NCI-H1092 (cell line): ENCODE measurements at places on chromosomes 3 and 15.

- DNase-seq, result no peak
These were observed 430.7 kb upstream of the RBMS3 start for GRCh38 chr3:28850186-28850585.

GRCh38 chr3:192366916-192367315 is 360.4 kb downstream of the FGF12 start:
- no peak for DNase-seq

- no peak for DNase-seq
These were observed 318.2 kb upstream of the TMCO5A start for GRCh38 chr15:37616215-37616614.

DNA sequence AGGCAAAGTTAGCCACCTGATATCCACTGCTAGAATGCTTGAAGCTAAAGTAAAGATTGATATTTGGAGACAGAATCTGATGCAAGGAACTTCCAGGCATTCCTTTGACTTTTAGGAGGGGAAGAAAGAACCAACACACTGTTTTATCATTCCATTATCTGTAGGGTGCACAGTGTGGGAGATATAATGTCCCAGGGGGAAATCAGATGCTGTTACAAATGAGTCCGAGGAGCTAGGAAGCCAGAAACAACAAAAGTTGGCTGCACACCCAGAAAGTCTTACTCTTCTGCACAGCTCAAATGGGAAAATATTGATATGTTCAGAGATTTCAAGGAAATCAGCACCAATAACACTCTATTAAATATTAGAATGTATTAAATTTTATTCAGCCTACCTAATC is 113.6 kb upstream of the ROBO1 start:
- DNase-seq, result no peak

DNA sequence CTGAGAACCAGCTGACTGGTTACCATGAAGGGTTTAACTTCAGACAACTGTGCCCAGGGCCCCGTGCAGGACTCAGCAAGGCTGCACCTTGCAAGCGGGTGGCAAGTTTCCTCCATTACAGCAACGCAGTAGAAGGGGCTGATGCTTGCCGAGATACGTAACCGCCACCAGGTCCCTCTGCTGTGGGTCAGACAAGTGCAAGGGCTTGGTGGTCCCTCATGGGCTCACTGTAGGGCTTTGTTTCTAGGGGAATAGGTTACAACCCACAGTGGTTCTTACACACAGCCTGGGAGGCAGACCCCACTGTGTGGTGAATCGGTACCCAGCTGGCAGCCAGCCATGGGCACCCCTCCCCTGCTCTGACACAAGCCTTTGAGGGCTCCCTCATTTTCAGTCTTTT is 15.5 kb upstream of the SNRPA1 start:
- DNase-seq, result no peak

DNA sequence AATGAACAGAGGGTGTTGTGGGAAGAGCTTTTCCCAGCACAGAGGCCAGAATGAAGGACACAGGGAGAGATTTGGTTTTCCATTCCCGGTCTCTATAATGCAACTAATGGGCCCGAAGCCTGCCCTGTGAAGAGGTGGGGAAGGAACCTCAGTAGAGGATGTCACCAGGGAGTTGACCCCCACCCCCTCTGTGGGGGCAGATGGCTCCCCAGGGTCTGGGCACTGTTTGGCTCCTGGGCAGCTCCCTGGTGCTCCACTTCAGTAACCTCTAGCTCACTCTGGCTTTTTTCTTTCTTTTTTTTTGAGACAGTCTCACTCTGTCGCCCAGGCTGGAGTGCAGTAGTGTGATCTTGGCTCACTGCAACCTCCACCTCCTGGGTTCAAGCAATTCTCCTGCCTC is 109.1 kb upstream of the DLG1 start:
- no peak for DNase-seq

DNA sequence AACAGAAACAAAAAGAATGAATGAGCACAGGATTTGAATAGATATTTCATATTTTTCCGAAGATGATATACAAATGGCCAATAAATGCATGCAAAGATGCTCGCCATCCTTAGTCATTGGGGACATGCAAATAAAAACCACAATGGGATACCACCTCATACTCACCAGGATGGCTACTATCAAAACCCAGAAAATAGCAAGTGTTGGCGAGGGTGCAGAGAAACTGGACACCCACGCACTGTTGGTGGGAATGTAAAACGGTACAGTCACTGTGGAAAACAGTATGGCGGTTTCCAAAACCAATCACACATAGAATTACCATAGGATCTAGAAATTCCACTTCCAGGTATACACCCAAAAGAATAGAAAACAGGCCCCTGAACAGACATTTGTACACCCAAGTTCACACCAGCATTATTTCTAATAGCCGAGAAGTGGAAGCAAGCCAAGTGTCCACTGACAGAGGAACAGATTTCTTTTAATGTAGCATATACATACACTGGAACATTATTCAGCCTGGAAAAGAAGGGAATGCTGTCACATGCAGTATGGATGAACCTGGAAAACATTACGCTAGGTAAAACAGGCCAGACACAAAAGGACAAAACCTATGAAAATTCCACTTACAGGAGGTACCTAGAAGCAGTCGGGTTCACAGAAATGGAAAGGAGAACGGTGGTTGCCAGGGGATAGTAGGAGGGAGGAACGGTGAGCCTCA is 3.6 kb downstream of the RNF168 start:
- no peak for DNase-seq

DNA sequence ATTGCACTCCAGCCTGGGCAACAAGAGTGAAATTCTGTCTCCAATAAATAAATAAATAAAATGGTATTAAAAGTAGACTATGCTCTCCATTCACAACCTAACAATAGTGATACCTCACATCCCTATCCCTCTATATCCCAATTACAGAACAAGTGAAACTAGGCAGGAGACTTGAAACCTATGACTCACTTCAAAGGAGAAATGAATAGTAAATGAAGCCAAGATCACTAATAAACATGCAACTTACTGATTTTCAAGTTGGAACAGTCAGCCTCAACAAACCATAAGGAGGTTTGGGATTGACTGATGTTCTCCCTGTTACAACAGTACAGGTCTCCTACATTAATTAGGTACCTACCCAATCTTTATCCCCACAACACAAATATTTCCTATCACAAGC is 103.4 kb downstream of the GSK3B start:
- DNase-seq, result no peak
